NCI-H1930 (cell line): ENCODE measurements at places on chromosomes 3 and 15.

DNA sequence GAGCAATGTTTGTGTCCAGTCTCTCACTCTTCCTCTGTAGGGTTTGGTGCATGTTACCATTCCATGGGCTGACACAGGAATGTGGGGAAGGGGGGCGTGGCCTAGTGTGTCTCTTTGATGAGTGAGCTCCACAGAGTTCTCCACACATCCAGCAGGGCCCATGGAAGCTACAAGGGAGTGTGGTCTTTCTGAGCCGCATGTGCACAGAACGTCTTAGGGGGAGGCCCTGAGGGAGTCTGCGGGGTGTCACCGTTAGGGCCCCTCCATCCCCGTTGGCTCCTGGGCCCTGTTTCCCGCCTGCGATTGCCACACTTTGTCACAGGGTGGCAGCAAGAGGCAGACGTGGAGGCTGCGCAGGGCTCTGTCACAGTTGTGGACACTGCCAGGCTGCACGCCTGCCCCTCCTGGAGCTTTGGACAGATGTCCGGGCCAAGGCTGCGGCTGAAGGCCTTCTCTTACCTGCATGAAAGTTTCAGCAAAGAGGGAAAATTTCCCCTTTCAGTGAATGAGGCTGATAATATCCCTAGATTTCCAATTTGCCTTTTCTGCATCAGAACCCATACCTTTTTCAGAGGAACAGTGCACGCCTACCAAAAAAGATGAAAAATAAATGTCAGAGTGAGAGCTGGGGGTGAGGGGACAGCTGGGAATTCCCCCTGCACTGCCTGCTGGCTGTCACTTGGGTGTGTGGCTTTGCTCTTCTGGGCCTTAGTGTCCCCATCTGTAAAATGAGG, 24.3 kb downstream of the CACNA2D3 start:
- peak; percentile 42 for DNase-seq

GRCh38 chr3:171792531-171792930, 17.8 kb downstream of the PLD1 start:
- DNase-seq, result no peak

- DNase-seq, result no peak
Measured at GRCh38 chr3:39408493-39409372, 2.2 kb downstream of the RPSA start.

DNA sequence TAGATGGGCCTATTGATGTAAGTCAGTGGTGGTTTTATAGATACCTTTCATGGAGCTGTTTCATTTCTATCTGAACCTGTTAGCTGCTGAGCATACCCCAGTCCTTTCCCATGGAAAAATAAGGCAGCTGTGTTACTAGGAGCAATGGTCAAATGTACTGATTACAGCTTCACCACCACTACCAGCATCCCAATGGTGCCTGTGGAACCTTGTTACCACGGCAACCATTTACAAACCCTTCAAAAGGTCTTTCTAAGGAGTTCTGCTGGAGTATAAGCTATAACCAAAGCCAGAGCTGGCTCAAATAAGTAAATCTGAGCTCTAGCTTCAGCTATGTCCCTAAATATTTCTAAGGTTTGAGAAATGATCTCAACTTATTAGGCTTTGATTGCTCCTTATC, 133.4 kb upstream of the ACP3 start:
- no peak for DNase-seq

DNA sequence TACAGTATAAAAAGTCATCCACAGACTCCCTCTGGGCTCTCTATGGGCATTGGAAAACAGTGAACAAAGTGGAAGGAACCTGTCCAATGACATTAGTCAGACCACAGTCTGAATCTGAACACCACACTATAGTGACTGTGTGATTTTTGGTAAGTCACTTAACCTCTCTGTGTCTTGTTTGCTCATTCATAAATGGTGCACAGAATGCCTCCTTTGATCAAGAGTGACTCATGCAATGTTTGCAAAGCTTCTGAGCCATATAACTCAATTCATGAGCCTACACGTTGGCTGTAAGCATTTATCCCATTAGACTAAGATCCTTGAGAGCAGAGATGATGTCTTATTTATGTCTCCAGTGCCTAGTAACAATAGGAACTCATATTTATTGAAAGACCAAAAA, 46.7 kb downstream of the SV2B start:
- DNase-seq, result no peak

- DNase-seq, result no peak
Measured at GRCh38 chr3:127339928-127340861, 52.3 kb upstream of the PRR20G start.

GRCh38 chr15:25366058-25366457, 72.8 kb downstream of the UBE3A start:
- DNase-seq, result no peak

DNA sequence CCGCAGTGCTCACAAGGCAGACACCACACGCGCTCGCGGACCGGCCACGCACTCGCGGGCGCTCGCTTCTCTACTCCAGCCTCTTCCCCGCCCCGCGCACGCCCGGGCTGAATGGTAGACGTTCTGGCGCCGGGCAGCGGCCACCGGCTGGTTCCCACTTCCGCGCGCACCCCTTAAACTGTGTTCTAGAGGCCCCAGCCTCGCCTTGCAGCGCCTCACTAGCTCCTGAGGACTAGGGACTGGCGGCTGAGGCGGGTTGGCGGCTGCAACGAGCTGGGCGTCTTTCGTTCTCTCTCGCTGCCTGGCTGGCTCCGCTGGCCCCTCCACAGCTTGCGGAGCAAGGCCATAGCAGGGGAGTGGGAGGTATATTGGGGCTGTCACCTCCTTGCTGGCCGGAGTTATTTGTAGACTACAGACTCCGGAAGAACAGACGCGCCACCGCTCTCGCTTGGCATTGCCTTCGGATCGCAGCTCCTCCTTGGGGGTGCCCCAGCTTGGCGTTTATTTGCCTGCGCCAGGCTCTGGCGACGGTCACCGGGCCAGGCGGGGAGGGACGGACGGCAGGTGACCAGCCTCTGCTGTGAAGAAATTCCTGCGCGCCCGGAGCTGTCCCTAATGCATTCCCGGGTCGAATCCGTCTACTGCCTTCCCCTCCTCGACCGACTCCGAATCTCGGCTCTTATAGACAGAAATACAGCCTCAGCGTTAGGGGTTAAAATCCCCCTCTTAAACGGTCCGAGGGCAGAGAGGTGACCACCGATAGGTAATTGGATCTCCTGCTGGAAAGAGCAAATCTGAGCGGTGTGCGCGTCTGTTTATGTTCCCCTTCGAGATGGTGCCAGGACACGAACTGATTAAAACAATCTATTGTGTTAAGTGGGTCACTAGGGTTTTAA, 1.3 kb downstream of the GREM1 start:
- no peak for DNase-seq

GRCh38 chr3:172098698-172099494, 59.5 kb downstream of the FNDC3B start:
- DNase-seq, result no peak

GRCh38 chr15:92071045-92071634, 217.6 kb downstream of the SLCO3A1 start:
- DNase-seq, result no peak

GRCh38 chr15:88650556-88650955, 11.7 kb downstream of the ISG20 start:
- DNase-seq, result no peak

DNA sequence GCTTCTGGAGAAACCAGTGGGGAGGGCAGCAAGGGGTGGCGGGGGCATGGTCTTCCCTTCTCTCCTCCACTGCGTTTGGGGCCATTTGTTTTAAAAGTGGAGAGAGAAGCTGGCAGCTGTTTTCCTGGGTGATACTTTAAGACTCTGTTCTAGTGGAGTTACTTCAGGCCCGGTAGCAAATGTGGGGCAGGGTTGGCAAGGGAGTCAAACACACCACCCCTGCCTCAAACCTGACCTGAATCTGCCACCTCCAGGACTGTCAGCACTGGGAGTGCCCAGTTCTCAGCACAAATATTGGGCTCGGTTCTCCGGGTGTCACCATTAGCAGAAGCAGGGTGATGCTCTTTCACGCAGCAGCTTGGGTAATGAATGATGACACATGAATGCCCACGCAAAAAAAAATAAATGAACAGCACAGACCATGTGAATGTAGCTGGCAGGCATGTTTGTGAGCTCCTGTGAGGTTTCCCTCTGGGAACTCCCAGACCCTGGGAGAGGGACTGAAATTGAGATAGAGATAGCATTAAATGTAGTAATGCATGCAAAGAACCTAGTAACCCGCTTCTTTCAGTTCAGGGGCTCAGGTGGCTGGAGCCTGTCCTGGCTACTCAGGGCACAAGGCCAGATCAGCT, 424.0 kb downstream of the MCTP2 start:
- no peak for DNase-seq

- no peak for DNase-seq
Measured at GRCh38 chr3:127731546-127732289, 59.0 kb downstream of the ABTB1 start.

GRCh38 chr15:49731187-49732099, 110.6 kb downstream of the DTWD1 start:
- no peak for DNase-seq

GRCh38 chr3:27628026-27628750, 93.9 kb downstream of the EOMES start:
- DNase-seq, result peak; percentile 57

DNA sequence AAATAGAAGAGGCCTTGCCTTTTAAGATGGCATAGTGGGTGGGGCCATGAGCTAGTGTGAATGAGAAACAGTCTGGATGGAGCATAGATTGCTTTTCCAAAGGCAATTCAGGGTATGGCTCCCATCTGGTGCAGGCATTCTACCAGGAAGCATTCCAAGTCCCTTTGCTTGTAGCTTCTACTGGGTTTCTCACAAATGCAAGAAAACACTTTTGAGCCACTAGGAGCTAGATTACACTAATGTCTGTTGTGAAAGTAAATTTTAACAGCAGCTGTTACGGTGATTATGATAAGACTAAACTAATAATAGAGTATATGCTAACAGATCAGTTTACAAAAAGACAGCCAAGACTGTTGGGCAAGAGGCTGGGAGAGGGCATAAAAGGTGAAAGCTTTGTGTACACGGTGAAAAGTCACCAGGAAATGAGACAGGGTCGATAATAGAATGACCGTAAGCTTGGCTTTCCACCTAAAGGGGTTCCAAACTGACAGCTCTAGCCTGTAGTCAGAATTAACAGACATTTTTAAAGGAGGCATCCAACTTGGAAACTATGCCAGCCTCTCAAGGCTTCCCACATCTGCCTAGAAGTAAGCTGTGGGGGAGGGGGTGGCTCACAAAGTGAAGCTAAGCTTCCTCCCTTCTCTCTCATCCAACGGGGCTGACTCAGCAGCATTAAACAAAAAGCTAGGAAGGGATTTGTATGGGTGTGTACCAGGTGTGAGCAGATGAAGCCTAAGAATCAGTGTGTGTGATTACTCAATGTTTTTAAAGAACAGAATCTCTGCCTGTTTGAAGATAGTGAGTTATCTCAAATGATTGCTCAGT, 61.1 kb upstream of the GPD1L start:
- no peak for DNase-seq

DNA sequence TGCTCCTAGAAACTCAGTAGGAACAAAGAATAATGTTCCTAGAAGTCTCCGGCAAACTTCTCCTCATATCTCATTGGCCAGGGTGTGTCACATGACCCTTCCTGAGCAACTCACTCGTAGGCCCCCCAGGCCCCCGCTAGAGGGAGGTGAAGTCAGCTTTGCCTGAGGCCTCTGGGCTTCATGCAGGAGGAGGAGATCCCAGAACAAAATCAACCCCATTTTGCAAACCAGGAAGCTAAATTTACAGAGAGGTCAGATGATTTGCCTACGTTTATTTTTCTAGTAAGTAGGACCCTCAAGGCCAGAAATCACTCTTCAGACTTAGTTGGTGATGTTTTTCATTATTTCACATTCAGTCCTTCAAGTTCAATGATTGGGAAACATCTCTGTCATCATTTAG, 99.1 kb downstream of the SSR3 start:
- no peak for DNase-seq

GRCh38 chr3:140332131-140332530, 345.7 kb upstream of the TRIM42 start:
- no peak for DNase-seq

DNA sequence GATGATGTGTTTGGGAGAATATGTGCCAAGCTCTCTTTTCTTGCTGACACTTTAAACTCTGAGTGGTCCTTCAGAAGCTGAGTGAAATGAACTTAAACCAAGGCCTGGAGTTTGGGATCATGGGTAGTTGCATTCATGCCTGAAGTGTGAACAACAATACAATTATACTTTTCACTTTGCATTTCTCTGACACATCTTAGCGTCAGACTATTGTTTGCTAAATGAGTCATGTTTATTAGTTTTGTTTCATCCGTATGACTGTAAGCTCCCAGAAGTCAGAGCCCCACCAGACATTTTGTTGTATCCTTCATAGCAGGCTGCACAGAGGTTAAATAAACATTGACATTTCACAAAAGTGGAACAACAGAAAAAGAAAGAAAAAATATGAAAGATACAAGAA, 542.6 kb downstream of the TUSC7 start:
- DNase-seq, result no peak

GRCh38 chr3:127291611-127292010, 3.8 kb upstream of the PRR20G start:
- DNase-seq, result no peak
